Stimulated activated CD8-positive, alpha-beta memory T cell treated with anti-CD3 and anti-CD28 coated beads, Interleukin-7, amount 100 ng/mL, for 4 hours (primary cell): ENCODE measurements at places on chromosomes 3 and 15.

GRCh38 chr15:74441248-74441941 is 7.6 kb upstream of the SEMA7A start:
- no peak for DNase-seq

DNA sequence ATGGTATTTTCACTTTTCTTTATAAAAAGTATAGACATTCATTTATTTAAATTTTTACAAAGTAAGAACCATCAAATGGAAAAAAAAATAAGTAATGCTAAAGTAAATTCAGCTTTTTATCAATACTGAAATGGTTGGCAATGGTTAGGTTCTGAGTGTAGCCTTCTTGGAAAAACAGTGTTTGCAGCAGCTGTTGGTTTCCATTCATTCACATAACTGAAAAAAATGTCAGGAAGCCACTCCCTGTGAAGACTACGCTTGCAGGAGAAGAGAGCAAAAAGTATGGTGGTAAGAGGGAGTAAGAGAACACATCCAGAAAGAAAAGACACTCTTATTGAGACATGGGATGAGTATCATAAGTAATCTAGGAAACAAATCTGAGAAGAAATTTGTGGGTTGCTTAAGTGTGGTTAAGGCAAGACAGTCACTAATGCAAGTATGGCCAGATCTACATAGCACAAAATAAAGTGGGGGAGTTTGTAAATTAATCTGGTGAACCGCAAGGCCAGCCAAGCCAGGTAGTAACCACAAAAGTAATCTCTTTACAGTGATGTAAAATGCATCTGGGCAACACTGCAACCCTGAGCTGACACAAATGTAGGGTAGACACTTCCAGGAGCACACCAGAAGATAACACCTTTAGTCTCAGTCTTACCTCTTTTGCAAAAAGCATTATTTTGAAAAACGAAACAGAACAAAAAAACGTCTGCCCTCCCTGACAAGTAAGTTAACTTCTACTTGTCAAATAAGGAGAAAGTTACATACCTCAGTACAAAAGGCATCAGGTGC is 133.7 kb downstream of the IGSF11 start:
- DNase-seq: no peak

- no peak for DNase-seq
Measured at GRCh38 chr15:64634027-64634426, 141.4 kb downstream of the RBPMS2 start.

GRCh38 chr3:73234354-73235014 is 173.0 kb downstream of the EBLN2 start:
- no peak for DNase-seq

DNA sequence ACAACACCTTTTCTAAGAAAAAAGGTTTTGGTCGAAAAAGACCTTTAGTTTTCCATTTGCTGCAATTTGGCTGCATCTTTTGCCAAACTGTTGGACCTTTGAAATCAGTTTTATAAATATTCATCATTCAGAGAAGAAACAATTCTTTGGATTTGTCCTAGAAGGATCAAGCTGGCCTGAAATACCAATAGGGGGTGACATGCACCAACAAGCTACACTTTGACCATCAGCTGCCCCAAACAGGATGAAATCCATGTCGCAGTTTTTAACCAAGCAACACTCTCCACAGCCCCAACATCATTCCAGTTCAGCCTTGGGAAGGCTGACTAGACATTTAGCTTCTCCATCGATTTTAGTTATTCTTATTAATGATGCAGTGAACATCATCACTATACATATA is 9.8 kb downstream of the RPL15 start:
- no peak for DNase-seq

- DNase-seq: no peak
Measured at GRCh38 chr3:187979564-187979963, 174.4 kb upstream of the LPP start.

GRCh38 chr3:126528419-126528799 is 4.5 kb downstream of the CHST13 start:
- DNase-seq: no peak

DNA sequence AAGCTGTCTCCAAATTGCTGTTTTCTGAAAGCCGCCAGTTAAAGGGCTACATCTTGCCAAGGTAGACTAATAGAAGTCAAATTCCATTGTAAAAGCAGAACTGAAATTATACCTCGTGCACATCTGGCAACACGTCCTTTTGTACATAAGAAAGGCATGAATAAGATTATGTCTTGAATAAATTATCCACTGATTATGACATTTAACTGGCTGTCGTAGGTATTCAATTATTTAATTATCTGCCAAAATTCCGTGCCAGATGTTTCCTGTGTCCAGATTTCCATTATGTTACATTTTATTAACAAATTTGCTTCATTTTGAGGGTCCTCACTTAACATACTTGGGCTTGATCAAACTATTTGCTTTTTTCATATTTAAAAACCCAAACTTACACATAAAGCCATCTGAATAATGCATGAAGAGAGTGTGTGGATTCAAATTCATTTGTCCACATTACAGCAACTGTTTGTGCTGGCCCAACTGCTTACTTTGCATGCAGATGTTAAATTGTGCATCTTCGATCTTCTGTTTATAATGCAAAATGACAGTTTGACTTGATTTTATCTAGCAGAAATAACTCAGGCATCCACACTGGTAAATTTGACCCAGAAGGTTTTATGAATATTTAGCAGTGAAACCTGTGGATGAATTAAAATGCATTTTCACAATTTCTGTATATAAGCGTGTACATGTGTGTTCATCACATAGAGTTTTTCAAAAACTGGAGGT is 701.5 kb downstream of the ZNF385D start:
- DNase-seq: no peak

- DNase-seq: no peak
Measured at GRCh38 chr3:67462187-67462586, 192.2 kb downstream of the SUCLG2 start.

DNA sequence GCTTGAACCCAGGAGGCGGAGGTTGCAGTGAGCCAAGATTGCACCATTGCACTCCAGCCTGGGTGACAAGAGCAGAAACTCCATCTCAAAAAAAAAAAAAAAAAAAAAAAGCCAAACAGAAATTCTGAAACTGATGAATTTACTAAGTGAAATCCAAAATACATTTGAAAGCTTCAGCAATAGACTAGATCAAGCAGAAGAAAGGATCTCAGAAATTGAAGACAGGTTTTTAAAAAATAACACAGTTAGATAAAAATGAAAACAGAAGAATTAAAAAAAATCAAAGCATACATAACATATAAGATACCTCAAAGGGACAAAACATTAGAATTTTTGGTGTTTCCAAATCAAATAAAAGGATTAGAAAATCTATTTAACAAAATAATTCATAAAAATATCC is 114.4 kb downstream of the TP63 start:
- no peak for DNase-seq

- DNase-seq: no peak
Measured at GRCh38 chr3:64058566-64058965, 35.3 kb upstream of the PSMD6 start.

- no peak for DNase-seq
Measured at GRCh38 chr15:77784361-77785292, 151.9 kb upstream of the LINGO1 start.
